LHCN-M2 (cell line): ENCODE measurements at places on chromosomes 2 and 18.

GRCh38 chr2:86036669-86037138, 69.0 kb downstream of the POLR1A start:
- DNase-seq: no peak

DNA sequence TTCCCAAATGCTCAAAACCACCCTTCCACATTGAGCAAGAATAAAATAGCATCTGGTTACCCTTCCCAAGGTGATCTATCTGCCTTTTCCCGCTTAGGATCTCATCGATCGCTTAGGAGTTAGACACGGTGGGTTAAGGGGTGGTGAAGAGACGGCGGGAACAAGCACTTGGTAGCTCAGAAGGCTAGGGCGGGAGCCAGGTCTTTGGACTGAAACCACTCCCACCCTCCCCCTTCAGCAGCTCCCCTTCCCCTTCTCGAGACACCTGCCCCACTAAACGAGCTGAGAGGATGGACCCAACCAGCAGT, 513 bp downstream of the THOC1 start:
- no peak for DNase-seq

DNA sequence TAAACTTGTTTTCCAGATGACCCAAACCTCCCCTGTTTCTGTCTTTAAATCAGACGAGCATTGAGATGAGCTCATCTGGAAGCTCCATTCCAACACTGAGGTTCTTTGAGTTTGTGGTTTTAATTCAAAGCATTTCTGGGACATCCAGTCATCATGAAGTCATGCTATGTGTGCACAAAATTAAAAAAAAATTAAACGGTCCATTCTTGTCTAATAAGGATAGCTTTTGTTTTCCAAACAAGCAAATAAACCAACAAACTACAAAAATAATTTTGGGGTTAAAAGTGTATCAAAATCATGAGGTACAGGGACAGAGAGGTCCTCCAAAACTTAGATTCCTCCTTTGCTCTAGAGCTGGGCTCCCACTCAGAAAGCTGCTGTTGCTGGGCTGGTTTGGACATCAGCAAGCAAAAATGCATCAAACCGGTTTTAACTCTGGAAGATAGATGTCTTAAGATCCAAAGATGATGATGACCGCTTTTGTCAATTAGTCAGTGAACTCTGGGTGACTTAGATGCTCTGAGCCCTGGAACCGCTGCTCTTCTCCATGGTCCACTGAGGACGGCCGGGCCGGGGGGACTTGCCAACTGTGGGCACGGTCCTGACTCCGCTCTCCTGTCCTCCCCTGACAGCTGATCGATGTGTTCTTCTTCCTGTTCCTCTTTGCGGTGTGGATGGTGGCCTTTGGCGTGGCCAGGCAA, 65.4 kb downstream of the TRPM8 start:
- DNase-seq: peak; percentile 94

- DNase-seq: peak; percentile 93
Measured at GRCh38 chr2:71306762-71307161, 24.8 kb upstream of the ZNF638 start.

GRCh38 chr2:8976442-8977259, 26.8 kb downstream of the MBOAT2 start:
- DNase-seq: no peak

DNA sequence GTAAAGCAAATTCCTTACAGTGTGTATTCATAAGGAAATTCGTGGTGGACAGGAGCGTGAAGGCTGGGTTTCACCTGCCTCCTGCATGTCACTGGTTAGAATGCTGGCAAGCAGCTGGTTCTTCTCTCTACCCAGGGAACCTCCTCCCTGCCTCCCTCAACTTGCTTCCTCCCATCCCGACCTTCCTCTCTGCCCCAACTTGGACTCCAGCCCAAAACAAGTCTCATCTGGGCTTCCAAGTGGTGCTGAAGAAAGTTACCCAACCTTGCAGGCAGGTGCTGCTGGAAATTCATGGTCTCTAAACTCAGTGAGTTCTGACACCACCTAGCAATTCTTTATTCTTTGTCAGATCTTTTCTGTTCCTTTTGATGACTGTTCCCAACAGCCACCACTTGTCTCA, 184.5 kb downstream of the BCL2 start:
- DNase-seq: no peak

- DNase-seq: peak; percentile 1
Measured at GRCh38 chr18:44198612-44199284, 481.9 kb upstream of the SETBP1 start.

DNA sequence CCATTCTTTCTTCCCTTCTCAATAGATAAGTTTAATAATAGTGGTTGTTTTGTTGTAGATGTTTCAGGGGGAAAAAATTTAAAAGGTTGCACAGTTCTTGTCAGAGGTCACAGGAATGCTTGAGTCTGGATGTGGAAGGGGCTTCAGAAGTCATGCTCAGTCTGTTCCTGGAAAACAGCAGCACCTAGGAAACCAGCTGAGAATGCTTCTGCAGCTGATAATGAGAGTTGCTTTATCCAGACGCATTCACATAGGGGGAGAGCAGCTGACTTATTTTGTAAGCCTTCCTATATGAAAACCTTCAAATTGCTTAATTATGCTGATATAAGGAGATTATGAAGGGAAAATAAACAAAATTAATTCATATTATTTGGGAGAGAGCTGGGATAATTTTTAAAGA, 235.5 kb downstream of the GULP1 start:
- DNase-seq: peak; percentile 28

DNA sequence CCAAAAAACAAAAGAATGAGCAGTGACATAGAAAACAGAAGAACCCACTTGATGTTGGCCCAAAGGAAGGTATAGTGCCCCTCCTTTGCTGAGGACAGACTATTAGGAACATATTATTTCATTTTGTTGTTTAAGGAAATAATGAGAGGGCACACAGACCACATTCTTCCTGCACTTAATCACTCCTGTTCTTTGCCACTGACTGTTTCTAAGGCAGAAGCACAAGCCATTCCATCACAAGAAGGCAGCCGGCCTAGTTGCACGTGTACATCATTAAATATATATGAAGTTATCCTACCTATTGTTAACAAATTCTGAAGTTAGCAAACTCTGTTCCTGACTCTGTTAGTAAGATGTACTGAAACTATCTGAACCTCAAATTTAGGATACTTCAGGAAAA, 110.0 kb downstream of the LNPK start:
- DNase-seq: peak; percentile 22

GRCh38 chr2:69490486-69490885, 53.3 kb upstream of the NFU1 start:
- no peak for DNase-seq

- peak; percentile 27 for DNase-seq
Measured at GRCh38 chr18:37537868-37538525, 27.6 kb downstream of the CELF4 start.

GRCh38 chr2:60215386-60215901, 338.0 kb downstream of the BCL11A start:
- DNase-seq: no peak
